ENCODE measurements at places on chromosomes 4 and X. TPM values are rescaled to one million over a fixed set of nuclear protein-coding genes. Genes with fewer than 3 reads are reported as not detected.

Gene CCDC110
- total RNA-seq, result 0.94 TPM

Gene NHSL2
- total RNA-seq, result 12.8 TPM

Gene HNRNPD
- 35.3 TPM for total RNA-seq

Gene EFNB1
- total RNA-seq, result 48.8 TPM

Gene ASMT
- not detected for total RNA-seq

Gene HELQ
- 9.1 TPM for total RNA-seq

Gene OPRPN
- total RNA-seq, result not detected

Gene MGARP
- total RNA-seq, result 0.94 TPM

Gene CHRDL1
- not detected for total RNA-seq

Gene RASL11B
- total RNA-seq, result not detected

Gene TMEM271
- not detected for total RNA-seq

Gene KDM6A
- 12.8 TPM for total RNA-seq

Gene F9
- total RNA-seq, result not detected

Gene CCKAR
- not detected for total RNA-seq

Gene NWD2
- total RNA-seq, result not detected

Gene MAGEB17
- total RNA-seq, result not detected

Gene DCAF12L2
- not detected for total RNA-seq

Gene ZNF141
- total RNA-seq, result 14.8 TPM

Gene HTRA3
- total RNA-seq, result 8.5 TPM
